NCI-H774 (cell line): ENCODE measurements at places on chromosomes 1 and 21.
A peak's percentile ranks its signal among the peaks of the same experiment; 100 is the strongest.

GRCh38 chr1:108817016-108817415 lies 39.9 kb downstream of the AKNAD1 start:
- peak; percentile 32 for DNase-seq

DNA sequence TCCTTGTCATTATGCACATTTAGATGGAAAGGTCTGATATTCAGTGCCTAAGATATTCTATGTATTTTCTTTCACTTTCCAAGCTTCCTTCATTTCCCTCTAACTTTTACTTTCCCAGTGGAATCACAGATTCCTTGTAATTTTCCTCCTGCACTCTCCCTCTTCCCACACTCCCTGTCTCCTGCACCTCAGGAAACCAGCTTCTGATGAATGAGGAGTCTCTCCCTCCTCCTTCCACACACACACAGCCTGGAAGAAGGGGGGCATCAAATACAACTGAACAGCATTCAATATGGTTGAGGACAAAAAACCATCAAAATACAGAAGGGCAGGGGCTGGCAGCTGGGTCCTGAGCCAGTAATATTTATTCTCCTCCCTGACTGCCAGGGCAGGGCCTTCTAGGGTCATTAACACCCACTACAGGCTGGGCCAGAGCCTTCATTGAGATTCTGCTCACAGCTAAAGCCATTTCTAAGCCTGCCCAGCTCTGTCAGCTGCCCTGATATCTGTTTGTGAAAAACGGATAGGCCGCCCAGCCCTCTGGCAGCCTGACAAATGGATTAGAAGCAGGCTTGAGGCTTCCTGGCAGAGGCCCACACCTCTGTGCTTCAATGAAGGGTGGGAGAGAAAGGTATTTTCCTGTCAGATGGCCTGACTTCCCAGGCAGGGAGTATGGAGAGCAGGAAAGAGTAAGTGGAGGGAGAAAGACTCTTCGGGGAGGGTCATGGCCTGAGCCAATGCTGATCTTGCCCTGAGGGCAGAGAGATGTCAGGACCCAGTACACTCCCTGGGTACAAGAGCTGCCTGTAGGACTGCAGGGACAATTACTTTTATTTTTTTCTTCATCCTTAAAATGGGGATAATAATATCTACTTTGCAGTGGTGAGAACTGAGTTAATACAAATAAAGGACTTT lies 138.9 kb upstream of the SPATA6 start:
- DNase-seq = peak; percentile 72

- DNase-seq = no peak
Measured at GRCh38 chr1:81894867-81895266, 94.1 kb downstream of the ADGRL2 start.

GRCh38 chr1:24058671-24059455 lies 53.1 kb downstream of the MYOM3 start:
- DNase-seq = no peak

GRCh38 chr1:203170625-203171330 lies 4.8 kb downstream of the MYBPH start:
- no peak for DNase-seq

DNA sequence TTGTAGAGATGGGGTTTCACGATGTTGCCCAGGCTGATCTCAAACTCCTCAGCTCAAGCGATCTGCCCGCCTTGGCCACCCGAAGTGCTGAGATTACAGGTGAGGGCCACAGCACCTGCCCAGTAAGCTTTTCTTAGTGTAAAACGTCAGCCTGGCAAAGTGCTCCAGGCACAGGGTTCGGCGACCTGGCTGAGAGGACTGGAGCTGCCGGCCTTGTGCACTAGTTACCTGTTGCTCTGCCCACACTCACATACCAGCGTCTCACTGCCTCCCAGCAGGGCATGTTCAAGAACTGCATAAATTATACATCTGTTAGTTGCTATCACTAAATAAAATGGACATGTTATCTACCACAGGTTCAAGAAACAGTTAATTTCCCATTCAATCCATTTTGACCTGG lies 55.2 kb downstream of the DEGS1 start:
- DNase-seq = no peak

DNA sequence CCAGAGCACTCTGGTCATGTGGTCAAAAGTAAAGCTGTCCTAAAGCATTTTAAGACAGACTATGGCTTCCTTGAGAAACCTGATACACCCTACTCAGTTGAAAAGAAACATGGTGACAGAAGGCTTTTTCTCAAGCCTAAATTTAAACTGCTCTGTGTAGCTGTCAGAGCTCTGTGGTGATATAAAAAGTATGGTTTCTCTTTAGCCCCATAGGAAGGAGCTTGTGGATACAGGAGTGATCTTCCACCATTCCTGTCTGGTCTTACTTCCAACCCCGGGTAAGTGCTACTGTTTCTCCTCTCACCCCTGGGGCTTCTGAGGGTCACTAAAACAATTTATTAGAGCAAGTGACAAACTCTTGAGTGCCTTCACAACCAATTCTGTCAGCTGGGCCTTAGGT lies 8.5 kb downstream of the TP53BP2 start:
- no peak for DNase-seq

- no peak for DNase-seq
Measured at GRCh38 chr1:156154317-156154749, 948 bp downstream of the SEMA4A start.

DNA sequence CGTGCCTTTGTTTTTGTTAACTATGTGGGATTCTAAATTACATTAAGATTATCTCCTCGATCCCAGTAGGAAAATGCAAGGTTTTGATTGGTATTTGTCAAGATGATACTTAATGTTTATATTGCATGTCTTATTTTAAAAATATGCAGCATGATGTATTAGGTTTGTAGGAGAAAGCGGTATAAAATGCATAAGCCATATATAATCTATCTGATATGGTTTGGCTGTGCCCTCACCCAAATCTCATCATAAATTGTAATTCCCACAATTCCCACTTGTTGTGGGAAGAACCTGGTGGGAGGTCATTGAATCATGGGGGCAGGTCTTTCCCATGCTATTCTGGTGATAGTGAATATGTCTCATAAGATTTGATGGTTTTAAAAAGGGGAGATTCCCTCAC lies 198.1 kb upstream of the NCAM2 start:
- DNase-seq = no peak

DNA sequence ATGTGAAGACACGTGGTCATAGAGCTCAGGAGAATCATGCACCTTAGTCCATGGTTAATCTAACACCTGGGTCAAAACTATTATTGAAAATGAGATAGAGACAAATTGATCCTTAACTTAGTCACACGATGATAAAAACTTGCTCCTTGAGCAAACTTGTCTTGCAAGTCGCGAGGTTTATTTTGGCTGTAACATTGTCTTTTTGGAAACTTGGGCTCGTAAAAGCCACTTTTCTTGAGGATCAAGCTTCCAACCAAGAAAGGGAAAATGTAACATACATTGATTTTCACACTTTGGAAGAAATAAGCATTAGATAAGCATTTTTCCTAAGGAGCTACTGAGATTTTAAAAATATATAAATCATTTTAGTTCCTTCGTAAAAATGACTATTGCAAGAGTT lies 19.9 kb upstream of the CENPF start:
- DNase-seq = no peak

- no peak for DNase-seq
Measured at GRCh38 chr1:39676948-39677548, 5.1 kb upstream of the NT5C1A start.

- peak; percentile 28 for DNase-seq
Measured at GRCh38 chr1:216183007-216183406, 240.2 kb downstream of the USH2A start.

DNA sequence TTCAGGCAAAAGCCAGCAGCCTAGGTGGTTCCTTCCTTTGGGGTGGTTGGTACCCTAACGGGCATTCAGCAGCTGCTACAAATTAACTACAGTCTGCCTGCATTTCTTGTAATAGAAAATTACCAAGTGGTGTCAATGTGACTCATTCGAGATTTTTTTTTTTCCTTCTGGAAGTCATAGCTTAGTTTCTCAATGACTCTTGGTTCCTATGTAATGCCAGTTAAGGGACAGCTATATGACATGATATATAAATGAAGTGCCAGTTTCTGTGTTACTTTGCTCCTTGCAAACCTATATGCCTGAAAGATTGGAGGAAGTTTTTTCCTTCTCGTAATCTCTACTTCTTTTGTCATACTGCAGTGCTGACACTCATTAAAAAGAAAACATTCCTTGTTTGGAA lies 2.6 kb downstream of the MGST3 start:
- DNase-seq = no peak

GRCh38 chr1:17916702-17917101 lies 161.6 kb downstream of the ACTL8 start:
- DNase-seq = no peak

GRCh38 chr1:161335796-161336195 lies 21.6 kb downstream of the SDHC start:
- no peak for DNase-seq

GRCh38 chr1:29452463-29453230 lies 216.3 kb downstream of the PTPRU start:
- DNase-seq = no peak

DNA sequence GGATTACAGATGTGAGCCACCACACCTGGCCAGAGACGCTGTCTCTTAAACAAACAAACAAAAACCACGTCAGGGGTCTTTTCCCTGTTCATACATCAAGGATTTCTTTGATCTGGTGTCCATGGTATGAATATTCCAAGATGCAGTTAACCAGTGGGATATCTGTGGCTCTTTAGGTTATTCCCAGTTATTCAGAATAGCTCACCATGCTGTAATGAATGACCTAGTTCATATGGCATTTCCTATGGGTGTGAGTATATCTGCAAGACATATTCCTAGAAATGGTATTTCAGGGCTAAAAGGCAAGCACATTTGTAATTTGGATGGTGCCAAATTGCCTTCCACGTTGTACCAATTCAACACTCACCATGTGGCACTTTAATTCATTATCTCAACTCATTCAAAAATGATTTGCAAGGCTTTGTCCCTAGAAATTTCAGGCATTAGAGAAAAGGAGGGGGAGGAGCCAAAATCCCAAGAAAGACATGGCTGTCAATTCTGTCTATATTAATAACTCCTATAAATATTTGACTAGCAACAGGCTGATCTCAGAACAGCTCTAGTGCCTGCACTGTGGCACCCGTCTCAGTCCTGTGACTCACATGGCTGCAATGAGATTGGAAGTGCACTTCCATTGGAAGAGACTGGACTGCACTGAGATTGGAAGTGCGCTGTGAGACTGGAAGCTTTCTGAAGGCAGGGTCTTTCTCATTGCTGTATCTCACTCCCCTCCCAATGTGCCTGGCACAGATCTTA lies 6.0 kb upstream of the STMN1 start:
- DNase-seq = no peak

- DNase-seq = no peak
Measured at GRCh38 chr1:182795563-182796228, 6.1 kb downstream of the NPL start.

GRCh38 chr1:162635418-162635817 lies 3.2 kb downstream of the DDR2 start:
- no peak for DNase-seq

GRCh38 chr1:27097484-27097917 lies 57.4 kb downstream of the SLC9A1 start:
- peak; percentile 12 for DNase-seq

GRCh38 chr1:151007853-151008243 lies 401 bp upstream of the PRUNE1 start:
- no peak for DNase-seq

GRCh38 chr1:245258271-245258920 lies 103.6 kb downstream of the KIF26B start:
- peak; percentile 21 for DNase-seq

- DNase-seq = no peak
Measured at GRCh38 chr1:89557445-89557825, 32.8 kb downstream of the LRRC8B start.

GRCh38 chr1:148388260-148389026 lies 94.7 kb downstream of the PPIAL4G start:
- peak; percentile 96 for DNase-seq

GRCh38 chr1:87185077-87185476 lies 143.6 kb upstream of the LMO4 start:
- DNase-seq = no peak

DNA sequence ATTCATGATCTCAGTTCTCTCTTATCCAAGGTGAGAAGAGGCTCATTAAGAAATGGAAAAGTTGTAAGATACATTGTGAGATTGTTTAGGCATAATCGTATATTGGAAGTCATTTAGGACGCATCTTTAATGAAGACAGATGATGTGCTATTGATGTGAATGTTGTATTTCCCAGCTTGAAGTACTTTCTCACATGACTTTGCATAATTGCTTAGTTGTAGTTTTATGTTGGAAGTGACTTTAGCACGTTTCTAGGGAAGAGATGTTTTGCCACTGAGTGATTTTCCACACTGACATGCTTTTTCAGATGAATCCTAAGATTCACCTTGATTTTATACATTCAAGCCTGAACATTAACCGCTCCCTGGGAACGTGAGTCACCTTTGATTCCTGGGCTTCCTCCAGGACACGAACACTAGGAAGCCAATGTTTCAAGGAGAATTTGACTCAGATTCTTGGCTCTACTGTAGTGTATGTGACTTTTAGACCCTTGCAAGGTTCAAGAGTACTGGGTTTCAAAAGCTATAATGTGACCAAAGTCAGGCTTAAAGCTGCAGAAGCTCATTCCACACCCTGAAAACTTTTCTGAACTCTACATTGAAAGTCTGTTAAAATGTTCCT lies 27.9 kb downstream of the ANGEL2 start:
- DNase-seq = no peak

DNA sequence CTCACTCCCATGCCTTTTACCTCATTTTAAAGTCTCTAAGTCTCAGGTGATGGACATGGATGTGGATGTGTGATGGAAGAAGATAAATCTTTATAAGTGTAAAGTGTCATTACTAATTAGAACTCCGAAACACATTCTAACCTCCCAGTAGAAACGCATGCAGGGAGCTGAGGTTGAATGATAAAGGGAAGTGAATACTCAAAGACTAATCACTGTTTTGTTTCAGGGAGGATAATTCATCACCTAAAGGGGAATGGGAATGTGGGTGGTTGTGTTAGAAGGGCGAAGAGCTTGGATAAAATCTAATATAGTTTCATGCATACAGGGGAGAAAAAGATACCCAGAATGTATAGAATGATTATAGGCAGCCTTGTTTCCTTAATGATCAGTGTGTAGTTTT lies 12.5 kb downstream of the NCAM2 start:
- no peak for DNase-seq

- no peak for DNase-seq
Measured at GRCh38 chr1:236292425-236292824, 10.7 kb upstream of the ERO1B start.

- no peak for DNase-seq
Measured at GRCh38 chr1:30011970-30012369, 711.4 kb downstream of the MATN1 start.
